NCI-H1417 (cell line): ENCODE measurements at places on chromosomes 2 and 18.

- DNase-seq = no peak
Observed at GRCh38 chr2:137096693-137097092, 331.3 kb downstream of the THSD7B start.

GRCh38 chr2:160140471-160140870 is 59.6 kb downstream of the ITGB6 start:
- DNase-seq = no peak

DNA sequence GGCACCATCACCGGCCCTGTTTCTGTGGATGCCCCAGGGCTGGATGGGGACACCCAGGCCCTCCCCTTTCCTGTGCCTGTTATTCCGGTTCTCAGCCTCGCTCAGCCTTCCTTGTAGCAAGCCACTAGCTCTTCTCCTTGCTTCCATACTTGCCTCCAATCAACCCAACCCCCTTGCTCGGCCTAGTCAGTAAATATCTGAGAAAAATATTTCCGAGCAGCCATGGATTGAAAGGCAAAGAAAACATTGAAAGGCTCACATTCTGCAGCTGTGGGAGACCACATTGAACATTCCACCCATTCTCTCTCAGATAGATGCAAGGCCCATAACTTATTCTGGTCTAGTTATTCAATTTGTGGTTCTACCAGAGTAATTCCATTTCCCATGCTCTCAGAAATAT is 114.9 kb downstream of the SPP2 start:
- no peak for DNase-seq

DNA sequence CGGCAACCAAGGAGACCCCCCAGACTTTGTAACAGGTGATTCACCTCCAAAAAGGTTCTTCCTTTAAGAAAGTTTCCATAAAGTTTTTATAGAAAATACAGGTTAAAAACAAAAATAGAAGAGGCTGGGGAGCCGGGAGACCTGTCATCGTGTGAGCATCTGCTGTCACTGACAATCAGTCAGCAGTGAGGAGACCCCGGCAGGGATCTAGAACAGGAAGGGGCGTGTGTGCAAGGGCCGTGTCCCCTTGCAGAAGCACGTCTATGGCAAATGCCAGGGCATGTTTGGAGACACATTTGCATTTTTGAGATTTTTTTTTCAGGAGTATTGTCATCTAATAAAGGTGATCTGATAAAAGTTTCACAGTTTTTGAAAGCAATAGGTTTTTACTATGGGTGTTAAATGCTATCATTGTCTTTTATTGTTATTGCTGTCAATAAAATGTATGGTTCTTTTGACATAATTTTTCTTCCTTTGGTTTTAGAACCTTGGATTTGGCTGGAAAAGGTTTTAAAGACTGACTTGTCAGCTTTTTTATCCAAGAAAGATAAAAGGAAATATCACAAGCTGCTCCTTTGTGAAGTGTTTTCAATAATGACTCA is 52.1 kb downstream of the MTCL1 start:
- no peak for DNase-seq

DNA sequence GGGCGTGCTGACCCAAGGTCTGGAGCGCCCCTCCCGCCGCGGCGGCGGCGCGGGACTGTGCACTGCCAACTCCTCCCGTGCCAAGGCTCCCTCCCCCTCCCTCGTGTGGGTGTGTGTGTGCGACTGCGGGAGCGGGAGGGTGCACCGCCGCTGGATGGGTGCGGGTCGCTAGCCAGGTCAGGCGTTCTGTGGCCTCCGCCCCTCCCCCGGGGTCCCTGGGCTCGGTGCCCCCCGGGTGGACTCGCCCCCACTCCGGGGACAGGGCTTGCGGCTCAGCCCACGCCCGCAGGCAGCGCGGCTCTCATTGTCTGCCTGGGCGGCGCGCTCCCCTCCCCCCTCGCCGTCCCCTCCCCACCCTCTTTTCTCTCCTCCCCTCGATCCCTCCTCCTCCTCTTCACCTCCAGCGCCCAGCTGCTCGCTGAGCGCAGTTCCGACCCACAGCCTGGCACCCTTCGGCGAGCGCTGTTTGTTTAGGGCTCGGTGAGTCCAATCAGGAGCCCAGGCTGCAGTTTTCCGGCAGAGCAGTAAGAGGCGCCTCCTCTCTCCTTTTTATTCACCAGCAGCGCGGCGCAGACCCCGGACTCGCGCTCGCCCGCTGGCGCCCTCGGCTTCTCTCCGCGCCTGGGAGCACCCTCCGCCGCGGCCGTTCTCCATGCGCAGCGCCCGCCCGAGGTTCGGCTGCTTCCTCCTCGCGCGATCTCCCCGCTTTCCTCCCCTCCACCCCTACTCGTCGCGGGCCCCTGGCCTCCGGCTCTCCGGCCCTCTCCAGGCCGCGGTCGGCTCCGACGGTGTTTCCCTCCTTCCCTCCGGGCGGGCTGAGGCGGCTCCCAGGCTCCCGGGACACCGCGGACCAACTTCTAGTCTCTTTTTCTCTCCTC is at the start of gene GATA6:
Gene GATA6, plus strand, starts transcription at position 579 of the 878 bp plus-strand sequence. CDS start 1,556 bp downstream, outside the sequence.
- DNase-seq = peak; percentile 65

- DNase-seq = no peak
Observed at GRCh38 chr2:22079583-22079982, 955.8 kb downstream of the TDRD15 start.

- DNase-seq = no peak
Observed at GRCh38 chr2:96119389-96119751, 3.0 kb upstream of the ADRA2B start.

DNA sequence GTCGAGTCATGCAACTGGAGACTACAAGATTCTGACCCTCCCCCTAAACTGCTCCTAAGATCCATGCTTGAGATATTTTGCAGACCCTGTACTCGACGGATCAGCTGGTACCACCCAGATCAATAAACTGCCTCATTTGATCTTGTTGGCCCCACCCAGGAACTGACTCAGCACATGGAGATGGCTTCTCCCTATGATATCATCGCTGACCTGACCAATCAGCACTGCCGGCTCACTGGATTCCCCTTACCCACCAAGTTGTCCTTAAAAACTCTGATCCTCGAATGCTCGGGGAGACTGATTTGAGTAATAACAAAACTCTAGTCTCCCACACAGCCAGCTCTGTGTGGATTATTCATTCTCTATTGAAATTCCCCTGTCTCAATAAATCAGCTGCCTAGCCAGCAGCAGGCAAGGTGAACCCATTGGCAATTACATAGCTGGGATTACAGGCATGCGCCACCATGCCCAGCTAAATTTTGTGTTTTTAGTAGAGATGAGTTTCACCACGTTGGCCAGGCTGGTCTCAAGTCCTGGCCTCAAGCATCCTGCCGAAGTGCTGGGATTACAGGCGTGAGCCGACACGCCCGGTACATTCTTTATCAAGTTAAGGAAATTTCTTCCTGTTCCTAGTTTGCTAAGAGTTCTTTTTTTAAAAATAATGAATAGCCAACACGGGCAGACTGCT is 43.6 kb downstream of the VPS54 start:
- DNase-seq = no peak

- DNase-seq = no peak
Observed at GRCh38 chr18:70720607-70721006, 431.8 kb downstream of the SOCS6 start.

- DNase-seq = no peak
Observed at GRCh38 chr2:108605947-108606346, 71.7 kb downstream of the LIMS1 start.

DNA sequence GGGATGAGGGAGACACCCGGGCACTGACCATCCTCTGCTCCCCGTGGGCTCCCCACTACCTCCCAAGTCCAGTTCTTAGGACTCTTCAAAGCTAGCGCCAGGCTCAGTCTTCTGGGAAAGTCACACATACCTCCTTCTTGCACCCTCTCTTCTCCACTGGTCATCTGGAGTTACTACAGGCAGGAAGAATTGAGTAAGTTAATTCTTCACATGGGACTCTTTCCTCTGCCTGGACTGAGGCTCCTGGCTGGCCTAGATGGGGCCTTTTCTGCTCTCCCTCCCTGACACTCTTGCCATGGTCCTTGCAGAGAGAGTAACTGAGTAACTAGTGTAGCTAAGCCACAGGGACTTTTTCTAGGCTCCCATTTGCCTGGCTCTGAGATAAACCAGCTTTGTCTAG is 96.5 kb upstream of the CELF4 start:
- DNase-seq = no peak

- peak; percentile 8 for DNase-seq
Observed at GRCh38 chr2:55431982-55432627, 12.4 kb upstream of the CCDC88A start.

- DNase-seq = no peak
Observed at GRCh38 chr2:150479075-150479915, 8.2 kb downstream of the RND3 start.

DNA sequence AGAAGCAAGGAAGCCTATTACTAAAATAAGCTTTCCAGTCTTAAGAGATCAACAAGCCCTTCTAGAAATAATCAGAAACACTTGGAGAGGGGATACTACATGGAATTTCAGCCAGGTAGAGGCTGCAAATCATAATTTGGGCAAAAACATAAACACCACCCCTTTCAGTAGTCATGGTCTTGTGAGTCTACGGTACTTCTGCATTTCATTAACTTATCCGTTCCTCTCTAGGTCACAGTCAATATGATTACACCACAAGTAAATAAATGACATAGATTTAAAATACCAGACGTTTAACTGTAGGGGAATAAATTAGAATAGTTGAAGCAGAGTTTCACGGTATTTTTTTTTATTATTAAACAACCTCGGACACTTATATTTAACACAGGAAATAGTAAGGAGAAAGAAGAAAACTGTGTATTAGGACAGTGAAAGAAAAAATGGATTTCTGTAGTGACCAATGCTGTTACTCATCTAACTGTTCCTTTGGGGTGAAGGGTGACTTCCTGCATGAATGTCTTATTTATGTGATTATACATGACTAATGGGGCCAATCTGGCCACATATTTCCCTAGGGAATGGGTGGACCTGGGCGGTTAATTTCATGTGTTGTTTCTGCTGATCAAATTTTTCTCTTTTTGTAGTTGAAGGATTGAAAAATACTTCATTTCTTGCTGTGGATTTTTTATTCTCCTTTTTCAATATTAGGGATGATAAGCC is 456.6 kb upstream of the UBE2E3 start:
- no peak for DNase-seq

GRCh38 chr18:62558015-62558663 is 35.3 kb downstream of the ZCCHC2 start:
- DNase-seq = no peak
